ENCODE measurements at places on chromosomes 7 and 10.

- no peak for DNase-seq
These were observed 70.9 kb upstream of the CELF2 start for GRCh38 chr10:10946801-10947200.

GRCh38 chr7:151498495-151498894, 21.2 kb downstream of the RHEB start:
- no peak for DNase-seq

DNA sequence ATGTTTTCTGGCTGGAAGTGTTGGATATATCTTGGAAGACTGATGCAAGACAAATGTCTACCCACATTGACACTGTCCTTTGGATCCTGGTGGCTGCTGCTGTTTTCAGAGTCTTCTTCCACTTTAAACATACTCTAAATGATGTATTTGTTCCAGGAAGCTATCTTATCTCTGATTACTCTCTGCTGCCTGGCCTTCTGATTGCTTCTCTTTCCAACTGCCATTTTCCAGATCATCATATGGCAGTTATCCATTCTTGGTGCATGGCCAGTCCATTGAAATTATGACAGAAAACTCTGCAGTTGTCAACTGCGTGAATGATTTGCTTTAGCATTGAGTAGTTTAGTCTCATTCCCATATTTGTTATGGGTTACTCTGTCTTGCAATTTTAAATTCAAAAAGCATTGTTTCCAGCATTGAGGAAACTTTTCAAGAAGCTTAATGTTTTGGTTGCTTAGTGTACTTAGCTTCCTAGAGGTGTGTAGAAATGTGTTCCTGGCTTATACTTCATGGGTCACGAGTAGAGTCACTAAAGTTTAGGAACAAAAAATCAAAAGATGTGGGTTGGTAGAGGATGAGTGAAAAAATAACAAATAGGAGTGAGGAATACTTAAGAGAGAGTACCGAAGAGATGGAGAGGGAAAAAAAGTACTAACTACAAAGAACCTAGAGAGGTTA, 268.3 kb upstream of the MTPN start:
- DNase-seq = no peak

GRCh38 chr10:31520986-31521831, 202.2 kb downstream of the ZEB1 start:
- DNase-seq = no peak

GRCh38 chr7:105621617-105622016, 40.3 kb upstream of the EFCAB10 start:
- no peak for DNase-seq

DNA sequence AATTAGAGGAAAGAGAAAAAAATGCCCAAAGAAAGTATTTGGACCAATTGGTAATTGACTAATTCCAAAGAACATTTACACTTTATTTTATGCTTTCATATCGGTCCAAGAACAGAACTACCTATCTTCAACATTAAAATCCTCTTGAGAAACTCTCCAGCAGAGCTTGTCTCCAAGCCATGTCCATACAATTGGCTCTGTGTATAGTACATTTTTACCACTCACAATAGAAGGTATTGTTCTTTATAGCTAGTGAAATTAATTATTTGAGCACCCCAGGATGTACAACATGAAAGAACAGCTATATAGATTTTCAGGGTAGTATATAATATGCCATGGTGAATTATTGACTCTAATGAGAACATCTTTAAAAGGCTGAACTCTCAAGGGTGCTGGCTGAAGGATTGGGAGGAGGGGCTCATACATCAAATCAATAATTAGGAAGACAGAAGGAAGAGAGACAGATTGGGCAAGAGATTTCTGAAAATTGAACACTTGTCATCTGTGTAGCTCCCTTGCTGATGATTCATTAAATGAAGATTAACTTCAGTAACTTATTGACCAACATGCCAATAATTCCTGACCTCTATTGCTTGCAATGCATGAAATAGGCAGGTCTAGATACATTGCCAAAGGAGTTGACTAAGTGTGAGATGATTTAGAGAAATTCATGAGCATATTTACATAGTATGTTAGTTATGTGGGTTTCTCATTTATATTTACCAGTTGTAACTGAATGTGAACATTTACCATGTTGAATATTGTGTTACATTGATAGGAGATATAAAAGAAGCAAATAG, 249.7 kb downstream of the MTERF1 start:
- no peak for DNase-seq

DNA sequence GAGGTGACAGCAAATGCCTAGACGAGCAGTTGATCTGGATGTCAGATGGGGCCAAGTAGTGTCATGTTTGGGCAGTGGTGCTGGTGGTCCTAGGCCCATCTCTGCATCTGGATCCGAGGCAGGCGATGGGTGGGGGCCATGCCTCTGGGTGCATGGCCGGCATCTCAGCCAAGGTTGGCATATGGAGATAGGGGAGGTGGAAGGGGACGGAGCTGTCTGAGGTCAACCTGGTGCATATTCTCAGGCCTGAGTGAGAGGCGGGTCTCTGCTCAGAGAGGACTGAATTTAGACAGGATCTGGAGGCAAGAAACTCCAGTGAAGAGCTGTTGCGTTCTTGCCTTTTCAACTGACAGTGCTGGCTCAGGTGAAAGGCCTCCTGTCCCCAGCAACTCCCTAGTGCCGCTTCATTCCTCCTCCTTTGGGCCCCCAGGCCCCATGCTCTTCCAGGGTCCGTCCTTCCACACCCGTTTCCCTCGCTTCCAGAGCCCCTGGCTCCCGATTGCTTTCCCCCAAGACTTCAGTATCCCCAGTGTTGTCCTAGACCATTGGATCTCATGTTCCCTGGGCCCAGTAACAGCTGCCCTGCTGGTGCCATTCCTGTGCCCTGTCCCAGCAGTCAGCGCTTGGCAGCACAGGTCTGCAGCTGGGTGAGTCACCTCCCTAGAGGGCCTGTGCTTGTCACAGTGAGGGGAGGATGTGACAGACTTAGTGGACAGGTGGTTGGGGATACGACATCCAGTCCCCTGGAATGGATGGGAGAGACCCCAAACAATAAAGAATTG, 32.6 kb downstream of the GBX1 start:
- no peak for DNase-seq

GRCh38 chr7:158018971-158019645, 568.5 kb downstream of the PTPRN2 start:
- DNase-seq = no peak

DNA sequence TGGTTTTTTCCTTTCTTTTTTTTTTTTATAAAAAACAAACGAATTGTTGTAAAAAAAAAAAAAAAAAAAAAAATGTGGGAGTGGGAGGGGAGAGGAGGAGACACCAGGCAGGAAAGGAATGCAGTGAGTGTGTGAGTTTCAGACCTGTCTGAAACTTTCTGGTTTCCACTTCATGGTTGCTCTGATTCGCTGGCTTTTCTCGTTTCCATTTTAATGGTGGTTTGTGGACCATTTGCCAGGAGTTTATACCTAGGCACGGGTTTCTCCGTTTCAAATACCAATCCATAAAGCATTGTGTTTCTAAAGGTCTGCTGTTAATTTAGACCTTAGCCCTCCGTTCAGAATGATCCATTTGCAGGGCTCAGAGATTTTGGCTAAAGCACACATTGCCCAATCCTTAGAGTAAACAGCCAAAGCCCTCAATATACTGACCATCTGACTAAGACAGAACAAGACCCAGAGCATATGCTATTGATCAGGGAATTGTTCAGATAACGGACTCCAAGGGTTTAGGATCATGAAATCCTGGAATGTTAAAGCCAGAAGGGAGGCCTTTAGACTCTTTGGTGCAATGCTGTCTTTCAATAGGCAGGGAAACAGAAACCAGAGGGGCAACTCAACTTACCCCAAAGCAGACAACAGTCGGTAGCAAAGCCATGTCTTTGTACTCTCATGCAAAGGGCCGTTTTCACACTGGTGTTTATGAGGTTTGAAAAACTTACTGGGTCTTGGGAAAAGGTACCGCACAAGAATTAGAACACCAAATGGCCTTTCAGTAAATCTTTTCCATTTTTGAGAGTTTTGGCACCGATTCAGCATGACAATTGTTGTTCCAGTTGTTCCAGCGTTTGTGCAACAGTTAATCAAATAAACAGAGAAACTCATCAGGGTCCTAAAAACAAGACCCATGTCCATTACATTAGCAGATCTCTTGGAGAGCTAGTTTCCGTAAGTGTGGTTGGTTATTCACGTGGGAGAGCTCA, 94.3 kb upstream of the AGBL3 start:
- peak; percentile 52 for DNase-seq

GRCh38 chr10:86123715-86124114, 242.9 kb downstream of the GRID1 start:
- no peak for DNase-seq

- DNase-seq = no peak
These were observed 19.5 kb downstream of the EN2 start for GRCh38 chr7:155477476-155477875.

DNA sequence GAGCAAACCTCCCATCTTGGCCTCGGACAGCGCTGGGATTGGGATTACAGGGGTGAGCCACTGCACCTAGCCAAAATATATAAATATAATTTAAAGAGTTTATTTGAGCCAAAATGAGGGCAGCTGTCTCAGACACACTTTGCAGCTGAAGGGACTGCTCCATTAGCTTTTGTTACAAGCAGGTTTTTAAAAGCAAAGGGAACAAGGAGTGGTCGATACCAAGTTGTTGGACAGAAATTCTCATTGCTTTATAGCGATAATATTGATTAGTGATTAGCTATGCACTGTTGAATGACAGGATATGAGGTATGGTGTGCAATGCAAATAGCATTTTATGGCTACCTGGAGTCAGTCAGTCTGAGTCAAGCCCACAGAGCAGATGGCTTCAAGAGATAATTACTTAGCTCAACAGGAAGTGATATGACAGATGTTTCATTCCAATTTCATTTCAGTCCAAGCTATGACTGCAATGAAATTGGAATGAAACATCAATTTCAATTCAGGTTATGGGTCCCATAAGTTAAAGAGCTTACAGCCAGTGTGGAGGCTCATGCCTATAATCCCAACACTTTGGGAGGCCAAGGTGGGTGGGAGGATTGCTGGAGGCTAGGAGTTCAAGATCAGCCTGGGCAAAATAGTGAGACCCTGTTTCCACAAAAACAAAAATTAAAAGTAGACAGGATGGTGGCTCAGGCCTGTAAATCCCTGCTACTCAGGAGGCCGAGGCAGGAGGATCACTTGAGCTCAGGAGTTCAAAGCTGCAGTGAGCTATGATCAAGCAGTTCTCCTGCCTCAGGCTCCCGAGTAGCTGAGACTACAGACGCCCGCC, 23.1 kb downstream of the TYW1 start:
- no peak for DNase-seq

DNA sequence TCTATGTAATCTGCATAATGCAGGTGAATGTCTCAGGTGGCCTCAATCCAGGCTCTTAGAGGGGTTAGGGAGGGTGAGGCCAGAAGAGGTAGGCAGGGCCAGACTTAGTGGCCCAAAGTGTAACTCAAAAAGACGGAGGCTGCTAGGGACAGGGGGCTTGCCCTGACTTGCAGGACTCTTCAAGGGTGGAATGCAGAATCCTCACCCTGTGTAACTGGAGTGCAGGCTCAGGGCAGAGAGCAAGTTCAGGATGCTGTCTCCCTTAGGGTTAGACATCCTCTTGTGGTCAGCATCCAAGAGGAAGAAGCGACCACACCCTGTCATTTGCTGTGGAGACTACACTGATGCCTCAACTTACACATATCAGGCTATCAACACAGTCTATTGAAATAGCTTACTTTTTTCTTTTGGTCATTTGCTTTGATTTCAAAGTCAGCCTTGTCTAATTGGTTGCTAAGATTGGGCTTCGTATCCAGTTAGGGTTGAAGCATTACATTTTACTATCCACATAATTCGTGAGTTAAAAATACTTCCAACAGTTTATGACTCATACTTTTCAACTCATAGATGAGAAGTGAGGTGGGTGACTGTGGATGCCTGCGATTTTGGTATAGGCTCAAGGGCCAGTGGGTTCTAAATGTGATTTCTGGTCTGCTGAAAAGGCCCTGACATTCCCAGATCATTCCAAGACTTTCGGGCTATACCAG, 563.6 kb downstream of the SUGCT start:
- no peak for DNase-seq

- DNase-seq = no peak
These were observed 265.9 kb upstream of the DGKB start for GRCh38 chr7:15168489-15168888.

- DNase-seq = peak; percentile 73
These were observed 127.8 kb upstream of the ZNF746 start for GRCh38 chr7:149625340-149625946.

- DNase-seq = no peak
These were observed 220.6 kb downstream of the FAM107B start for GRCh38 chr10:14554091-14554490.

DNA sequence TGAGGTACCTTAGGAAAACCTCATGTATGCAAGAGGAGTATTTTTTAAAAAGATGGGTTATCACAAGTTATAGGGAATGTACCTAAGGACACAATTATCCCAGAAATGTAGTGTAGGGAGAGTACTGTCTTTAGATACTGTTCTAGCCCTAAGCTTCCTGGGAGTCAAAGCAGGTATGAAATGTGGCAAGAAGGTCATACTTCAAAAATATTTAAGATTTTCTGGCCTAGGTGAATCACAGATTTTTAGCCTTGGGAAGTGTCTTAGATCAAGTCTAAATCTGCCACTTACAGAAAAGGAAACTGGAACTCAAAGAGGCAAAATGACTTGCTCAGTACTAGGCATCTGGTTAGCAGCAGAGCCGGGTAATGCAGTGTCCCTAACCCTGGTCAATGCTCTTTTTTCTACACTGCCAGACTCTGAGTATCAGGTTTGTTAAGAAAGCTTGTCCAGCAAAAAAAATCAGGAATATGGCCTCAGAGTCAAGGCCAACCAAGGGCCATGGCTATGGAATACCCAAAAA, 13.9 kb downstream of the PIK3AP1 start:
- no peak for DNase-seq

DNA sequence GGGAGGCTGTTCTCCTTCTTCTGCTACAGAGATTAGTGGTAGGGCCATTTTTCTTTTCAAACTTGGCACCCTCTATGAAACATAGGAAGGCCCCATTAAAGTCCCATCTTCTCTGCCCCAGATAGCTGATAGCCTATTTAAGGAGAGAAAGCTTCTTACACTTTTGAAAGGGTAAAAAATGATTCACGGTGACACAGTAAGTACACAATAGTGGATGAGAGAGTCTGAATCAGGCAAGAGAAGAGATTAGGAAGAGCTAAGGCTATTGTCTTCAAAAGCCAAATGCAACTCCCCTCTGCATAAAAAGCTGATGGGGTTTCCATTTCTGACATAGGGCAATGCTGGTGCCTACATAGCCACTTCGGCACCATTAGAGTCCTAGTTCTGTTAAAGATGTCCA, 3.6 kb downstream of the INA start:
- no peak for DNase-seq

- peak; percentile 44 for DNase-seq
These were observed 81.8 kb upstream of the FAM204A start for GRCh38 chr10:118423800-118424442.

DNA sequence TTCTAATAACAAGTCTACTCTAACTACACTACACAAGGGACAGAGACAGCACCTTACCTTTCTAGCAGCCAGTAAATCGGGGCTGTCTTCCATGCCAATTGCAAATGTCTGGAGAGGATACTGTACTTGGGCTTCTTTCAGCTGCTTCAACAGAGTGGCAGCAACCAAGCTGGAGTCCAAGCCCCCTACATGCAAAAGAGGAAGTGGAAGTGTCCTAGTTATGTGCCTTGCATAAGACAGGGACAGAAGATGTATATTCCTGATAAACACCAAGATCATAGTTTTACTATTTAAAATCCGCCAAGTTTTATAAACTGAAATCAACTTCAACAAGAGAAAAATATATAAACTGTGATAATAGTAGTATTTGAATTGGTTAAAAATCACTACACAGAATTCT, 14.0 kb downstream of the ASNS start:
- DNase-seq = no peak

All from right kidney (tissue), 9 donors.